ENCODE measurements at places on chromosomes 4 and X.

- peaks cover 20% of the 10 kb centered on the region for H3K4me1 ChIP-seq
- DNase-seq, result peak; percentile 39
- H3K27me3 ChIP-seq, result peaks cover 3% of the 10 kb centered on the region
- peak overlapping the region; percentile 96 for H3K27ac ChIP-seq
Measured at GRCh38 chrX:16869393-16870094, 618 bp downstream of the RBBP7 start.

DNA sequence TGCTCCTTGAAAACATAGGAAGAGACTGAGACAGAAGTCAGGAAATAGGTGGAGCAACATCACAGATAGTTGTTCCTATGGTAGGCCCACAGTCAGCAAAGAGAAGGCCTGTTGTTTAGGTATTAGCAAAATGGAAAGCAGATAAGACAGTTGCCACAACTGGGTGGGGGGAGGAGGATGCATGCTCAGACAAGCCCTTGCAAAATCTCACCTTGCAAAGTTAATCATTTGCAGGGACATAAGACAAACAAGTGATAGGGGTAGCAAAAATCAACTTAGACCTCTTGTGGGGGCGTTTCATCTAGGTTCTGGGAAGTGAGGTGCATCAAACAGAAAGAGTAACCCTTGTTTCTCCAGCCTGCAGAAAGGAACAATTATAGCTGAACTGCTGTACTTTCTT is 30.7 kb downstream of the SERPINA7 start:
- DNase-seq, result no peak
- no peaks in the 10 kb centered on the region for H3K4me1 ChIP-seq
- no peaks in the 10 kb centered on the region for H3K27me3 ChIP-seq

DNA sequence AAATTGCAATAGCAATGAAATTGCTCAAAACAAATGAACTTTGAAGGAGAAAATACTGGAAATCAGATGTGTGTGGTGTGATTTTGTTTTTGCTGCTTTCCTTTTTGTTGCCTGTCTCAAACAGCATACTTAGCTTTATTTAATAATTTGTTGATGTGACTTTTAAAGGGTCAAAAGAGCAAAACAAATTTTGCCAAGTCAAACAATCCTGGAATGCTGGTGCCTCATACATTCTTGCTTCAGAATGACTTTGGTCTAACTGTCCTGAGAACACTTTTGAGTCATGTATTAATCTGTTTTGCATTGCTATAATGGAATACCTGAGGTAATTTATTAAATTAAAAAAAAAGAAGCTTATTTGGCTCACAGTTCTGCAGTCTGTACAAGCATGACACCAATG is 3.4 kb downstream of the PF4V1 start:
- no peak overlapping the region for H3K27ac ChIP-seq
- H3K4me3 ChIP-seq, result no peak overlapping the region
- H3K27me3 ChIP-seq, result peaks cover 18% of the 10 kb centered on the region
- DNase-seq, result no peak

DNA sequence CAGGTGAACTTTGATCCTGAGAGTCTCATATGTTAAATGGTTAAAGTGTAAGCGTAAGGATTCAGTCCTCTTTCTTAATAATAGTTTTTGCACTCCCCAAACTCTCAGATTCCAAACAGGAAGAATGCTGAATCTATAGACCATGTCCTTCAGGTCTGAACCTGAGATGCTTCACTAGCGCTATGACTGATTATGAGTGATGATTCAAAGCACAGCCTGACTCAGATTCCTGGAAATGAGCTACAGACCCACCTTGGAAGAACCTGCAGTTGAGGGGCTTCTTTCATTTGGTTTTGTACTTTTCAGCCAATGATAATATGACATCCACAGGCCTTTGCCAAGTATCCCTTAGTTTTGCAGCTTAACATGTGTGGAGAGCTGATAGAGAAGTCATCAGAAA is 1.4 kb downstream of the EDNRA start:
- peaks cover 26% of the 10 kb centered on the region for H3K27me3 ChIP-seq
- H3K27ac ChIP-seq, result no peak overlapping the region
- no peaks in the 10 kb centered on the region for H3K4me1 ChIP-seq
- no peaks in the 10 kb centered on the region for H3K36me3 ChIP-seq
- no peak overlapping the region for H3K4me3 ChIP-seq
- no peak for DNase-seq

DNA sequence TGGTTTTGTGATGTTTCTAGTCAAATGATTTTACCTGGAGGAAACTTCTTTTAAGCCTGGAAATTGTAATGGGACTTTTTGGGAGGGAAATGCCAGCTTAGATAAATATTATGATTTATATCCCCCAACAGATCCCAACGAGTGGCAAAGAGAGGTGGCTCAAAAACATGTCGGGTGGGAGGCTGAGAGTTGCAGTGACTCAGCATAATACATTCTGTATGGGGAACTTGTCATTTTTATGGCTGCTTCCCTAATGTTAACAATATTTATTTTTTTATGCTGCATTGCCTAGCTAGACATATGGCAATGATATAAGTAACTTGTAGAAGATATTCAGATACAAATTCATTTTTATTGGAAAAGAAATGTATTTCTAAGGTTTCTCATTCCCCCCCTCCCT is 219.0 kb downstream of the ARHGAP10 start:
- H3K36me3 ChIP-seq, result peaks cover 15% of the 10 kb centered on the region
- H3K27ac ChIP-seq, result no peak overlapping the region
- no peaks in the 10 kb centered on the region for H3K27me3 ChIP-seq
- H3K4me1 ChIP-seq, result no peaks in the 10 kb centered on the region
- no peak overlapping the region for H3K4me3 ChIP-seq

GRCh38 chr4:130808492-130808891 is 1712.5 kb downstream of the C4orf33 start:
- no peak overlapping the region for H3K27ac ChIP-seq
- H3K4me1 ChIP-seq, result no peaks in the 10 kb centered on the region
- no peaks in the 10 kb centered on the region for H3K36me3 ChIP-seq
- no peaks in the 10 kb centered on the region for H3K27me3 ChIP-seq
- no peak for DNase-seq

GRCh38 chr4:116126794-116127193 is 958.6 kb downstream of the TRAM1L1 start:
- no peak overlapping the region for H3K4me3 ChIP-seq
- no peaks in the 10 kb centered on the region for H3K4me1 ChIP-seq
- no peaks in the 10 kb centered on the region for H3K27me3 ChIP-seq
- H3K27ac ChIP-seq, result no peak overlapping the region
- H3K36me3 ChIP-seq, result no peaks in the 10 kb centered on the region

- H3K4me3 ChIP-seq, result no peak overlapping the region
- H3K4me1 ChIP-seq, result no peaks in the 10 kb centered on the region
- H3K27ac ChIP-seq, result no peak overlapping the region
- H3K27me3 ChIP-seq, result no peaks in the 10 kb centered on the region
- peak; percentile 19 for DNase-seq
Measured at GRCh38 chr4:180664766-180665368, 1578.3 kb upstream of the TENM3 start.

Measured in activated T-helper 1 cell treated with anti-CD3 and anti-CD28 coated beads, Interleukin-12 subunit alpha, Interleukin-12 subunit beta, Interleukin-2, Interleukin-4 antibody, amounts not matched to agents 30 ng/mL and 10 ng/mL and 1 ng/mL, durations not matched to agents 14 hours and 24 hours and 36 hours (primary cell).